ENCODE measurements at places on chromosomes 7 and 10.

DNA sequence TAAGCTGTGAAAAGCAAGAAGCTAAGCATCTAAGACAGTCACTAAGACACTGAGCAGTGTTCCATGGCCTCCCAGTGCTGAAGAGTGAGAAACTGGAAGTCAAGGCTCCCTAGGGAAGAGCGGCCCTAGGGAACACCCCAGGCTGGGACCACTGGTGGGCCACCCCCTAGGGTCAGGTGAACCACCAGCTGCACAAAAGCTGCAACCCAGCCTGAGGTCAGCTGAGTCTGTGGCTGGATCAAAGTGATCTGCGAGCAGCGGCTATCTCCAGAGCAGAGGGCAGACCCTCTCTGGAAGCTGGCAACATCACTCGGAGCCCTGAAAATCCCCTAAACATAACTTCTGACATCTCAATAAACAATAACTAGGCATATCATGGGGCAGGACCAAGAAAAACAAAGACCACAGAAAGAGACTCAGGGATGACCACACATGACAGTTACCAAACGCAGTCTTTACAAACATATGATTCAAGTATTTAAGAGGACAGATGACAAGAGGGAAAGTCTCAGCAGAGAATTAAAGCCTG, 125.8 kb downstream of the DLG5 start:
- no peak for DNase-seq

- DNase-seq: no peak
Measured at GRCh38 chr10:127908106-127908958, 1.4 kb downstream of the PTPRE start.

DNA sequence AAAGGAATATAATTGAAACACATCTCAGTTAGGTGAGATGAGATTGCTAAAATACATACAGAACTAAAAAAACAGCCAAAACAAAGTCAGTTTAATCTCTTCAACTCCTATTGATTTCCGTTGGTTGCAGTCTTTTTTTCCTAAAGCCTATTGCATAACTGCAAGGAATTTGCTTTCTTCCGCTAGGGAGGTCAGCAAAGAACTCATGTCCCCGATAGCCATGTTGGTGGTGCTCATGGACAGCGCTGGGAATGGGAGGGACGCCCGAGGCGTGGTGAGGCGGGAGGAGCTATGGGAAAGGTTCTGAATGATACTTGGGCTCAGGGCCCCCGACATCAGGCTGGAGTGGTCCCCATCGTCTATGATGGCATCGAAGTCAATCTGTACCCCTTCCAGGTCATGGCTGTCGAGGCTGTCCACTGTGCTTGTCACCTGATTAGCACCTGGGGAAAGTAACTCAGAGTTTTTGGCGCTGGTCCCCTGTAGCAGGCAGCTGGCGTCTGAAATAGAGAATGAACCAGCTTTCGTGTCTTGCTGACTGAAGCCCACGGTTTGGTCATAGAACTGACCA, 261.4 kb upstream of the INHBA start:
- DNase-seq: no peak

GRCh38 chr7:94188350-94188749, 184.2 kb upstream of the BET1 start:
- no peak for DNase-seq

DNA sequence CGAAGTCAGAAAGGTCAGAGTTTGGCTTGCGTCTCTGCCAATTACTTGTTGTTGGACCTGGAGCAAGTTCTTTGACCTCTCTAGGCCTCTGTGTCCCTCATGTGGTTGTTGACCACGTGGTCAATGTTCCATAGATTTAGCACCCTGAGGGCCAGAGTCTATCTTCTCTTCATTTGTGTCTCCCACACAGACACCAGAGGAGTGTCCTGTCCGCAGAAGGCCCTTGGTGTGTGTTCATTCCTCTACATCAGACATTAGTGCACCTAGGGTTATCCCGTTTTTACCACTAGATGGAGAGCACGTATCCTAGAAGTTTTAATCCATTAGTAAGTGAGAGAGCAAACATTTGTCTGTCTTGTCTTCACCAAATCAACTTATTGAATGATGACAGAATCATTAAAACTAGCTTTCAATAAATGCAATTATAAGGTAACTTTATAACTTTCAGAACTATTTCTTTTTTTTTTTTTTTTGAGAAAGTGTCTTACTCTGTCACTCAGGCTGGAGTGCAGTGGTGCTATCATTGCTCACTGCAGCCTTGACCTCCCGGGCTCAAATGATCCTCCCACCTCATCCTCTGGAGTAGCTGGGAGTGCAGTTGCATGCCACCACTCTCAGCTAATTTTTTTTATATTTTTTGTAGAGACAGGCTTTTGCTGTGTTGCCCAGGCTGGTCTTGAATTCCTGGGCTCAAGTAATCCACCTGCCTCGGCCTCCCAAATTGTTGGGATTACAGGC, 122.5 kb upstream of the ANKRD1 start:
- no peak for DNase-seq

- DNase-seq: peak; percentile 77
Measured at GRCh38 chr10:74507951-74508350, 318.4 kb upstream of the KAT6B start.

DNA sequence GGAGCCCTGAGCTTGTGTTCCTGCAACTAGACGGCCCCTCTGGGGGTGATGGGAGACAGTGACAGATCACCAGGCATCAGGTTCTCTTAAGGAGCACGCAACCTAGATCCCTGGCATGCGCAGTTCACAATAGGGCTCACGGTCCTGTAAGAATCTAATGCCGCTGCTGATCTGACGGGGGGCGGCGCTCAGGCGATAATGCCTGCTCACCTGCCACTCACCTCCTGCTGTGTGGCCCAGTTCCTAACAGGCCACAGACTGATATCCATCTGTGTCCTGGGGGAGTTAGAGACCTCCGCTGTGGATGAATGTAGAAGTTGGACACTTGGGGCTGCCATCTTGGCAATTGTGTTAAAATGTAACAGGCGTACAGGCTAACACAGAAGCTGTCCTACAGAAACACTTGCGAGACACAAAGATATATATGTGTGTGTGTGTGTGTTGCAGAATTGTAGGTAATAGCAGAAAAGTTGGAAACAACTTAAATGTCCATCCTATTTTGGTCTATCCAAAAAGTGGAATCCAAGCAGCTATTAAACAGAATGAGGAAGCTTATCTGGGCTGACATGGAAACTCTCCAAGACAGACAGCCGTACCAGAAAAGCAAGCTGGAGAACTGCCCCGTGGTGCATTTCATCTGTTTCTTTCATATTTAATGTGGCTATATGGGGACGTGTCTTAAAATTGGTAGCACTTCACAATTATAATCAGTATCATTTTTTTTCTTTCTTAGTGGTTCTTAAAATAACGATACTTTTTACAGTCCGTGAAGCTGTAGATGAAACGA, 82.8 kb downstream of the MKI67 start:
- DNase-seq: no peak

GRCh38 chr7:148447221-148447849, 143.2 kb upstream of the C7orf33 start:
- DNase-seq: peak; percentile 2

GRCh38 chr10:58281092-58281752, 12.3 kb downstream of the CISD1 start:
- no peak for DNase-seq

DNA sequence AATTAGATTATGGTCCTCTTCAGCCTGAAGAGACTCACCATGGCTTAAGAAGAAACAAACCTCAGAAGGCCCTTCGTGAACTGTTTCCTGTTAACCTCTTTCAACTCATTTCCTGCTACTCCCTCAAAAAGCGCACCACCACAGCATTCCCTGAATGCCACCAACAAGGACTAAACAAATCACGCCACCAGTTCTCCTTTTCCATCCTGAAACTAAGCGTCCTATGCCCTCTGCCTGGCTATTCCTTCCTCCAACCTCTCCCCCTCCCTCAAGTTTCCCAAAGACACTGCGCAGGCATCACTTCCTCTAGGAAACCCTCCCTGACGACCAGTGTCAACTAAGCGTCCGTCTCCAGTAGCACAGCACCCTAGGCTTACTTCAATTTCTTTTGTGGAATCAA, 12.0 kb downstream of the YWHAG start:
- no peak for DNase-seq

DNA sequence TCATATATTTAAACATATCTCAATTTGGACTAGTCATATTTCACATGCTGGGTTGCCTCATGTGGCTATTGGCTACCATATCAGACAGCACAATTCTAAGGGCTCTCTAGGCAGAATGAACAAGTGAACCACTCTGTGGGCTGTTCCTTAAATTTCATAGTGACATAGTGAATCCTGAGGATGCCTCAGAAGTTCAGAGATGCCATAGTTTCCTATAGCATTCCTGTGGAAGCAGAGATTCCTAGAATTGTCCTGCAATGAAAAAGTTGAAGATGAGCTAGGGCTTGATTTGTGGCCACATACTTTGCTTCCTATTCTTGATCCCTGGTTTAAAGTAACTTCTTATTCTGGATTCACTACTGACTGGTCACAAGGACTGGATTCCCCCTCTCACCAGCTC, 35.6 kb downstream of the MKX start:
- DNase-seq: peak; percentile 63

DNA sequence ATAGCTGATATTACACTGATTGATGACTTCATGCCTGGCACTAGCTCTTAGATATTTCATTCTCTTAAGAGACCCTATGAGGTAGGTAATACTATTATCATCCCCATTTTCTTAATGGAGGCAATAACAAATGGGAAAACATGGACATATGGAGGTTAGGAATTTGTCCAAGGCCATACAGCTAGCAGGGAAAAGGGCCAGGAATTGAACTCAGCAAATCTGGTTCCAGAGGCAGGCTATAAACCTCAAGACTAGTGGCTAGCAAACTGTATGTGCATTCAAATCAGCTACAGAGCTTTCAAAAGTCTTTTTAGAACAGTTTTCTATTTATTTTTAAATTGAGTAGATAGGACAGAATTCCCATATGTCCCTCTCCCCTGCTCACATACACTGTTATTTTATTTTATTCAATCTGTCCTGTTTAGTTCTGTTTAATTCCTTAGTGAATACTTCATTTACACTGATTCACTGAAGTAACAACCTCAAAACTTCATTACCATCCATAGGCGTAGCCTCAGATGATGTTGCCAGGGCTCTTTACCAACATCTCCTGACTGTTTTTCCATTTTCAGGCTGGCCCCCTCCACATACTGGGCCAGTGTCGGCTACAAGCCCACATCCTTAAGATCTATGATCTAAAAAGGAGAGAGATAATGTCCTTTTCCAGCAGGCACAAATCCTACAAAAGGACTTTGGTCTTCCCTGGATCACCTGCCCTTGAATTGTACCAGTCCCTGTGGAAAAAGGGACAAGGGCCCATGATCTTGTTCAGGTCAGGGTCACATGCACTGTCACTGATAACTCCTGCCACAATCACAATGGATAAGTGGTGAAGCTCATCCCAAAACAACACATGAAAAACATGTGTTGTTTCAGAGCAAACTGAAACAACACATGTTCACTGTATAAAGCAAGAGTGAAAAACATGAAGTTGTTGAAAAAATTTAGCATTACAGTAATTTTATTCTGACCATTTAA, 15.9 kb downstream of the FAM24B start:
- peak; percentile 8 for DNase-seq

GRCh38 chr7:122442929-122443328, 138.4 kb upstream of the FEZF1 start:
- DNase-seq: no peak

DNA sequence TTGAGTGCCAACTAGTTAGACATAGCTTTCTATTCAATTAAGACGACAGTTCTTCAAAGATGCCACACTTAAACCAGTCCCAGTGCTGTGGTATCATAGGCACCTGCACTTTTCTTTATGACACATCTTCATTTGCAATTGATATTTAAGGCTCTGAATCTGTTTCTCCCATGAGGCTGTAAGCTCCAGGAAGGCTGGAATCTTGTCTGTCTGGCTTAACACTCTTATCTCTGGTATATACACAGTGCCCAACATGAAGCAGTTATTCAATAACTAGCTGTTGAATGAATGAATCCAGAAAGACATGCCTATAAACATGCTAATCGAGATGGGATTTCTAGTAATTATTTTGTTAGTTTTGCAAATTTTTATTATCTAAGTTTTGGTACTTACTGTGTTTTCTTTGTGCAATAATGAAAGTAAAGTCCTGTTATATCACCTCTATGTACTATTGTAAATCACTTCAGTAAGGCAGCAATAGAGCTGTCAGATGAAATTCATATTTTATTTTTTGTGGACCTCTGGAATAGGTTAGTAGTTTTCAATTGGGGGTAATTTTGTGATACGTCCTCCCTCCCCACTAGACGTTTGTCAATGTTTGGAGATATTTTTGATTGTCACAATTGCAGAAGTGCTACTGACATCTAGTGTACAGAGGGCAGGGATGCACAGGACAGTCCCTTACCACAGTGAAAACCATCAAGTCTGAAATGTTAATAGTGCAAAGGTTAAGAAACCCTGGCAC, 51.3 kb upstream of the STEAP4 start:
- DNase-seq: no peak

Data from fibroblast of upper back skin (primary cell).